ENCODE measurements at places on chromosomes 5 and 9.
A peak's percentile ranks its signal among the peaks of the same experiment; 100 is the strongest.

- DNase-seq = no peak
Measured at GRCh38 chr9:2229109-2229721, 214.1 kb downstream of the SMARCA2 start.

GRCh38 chr9:12935714-12936113 lies 160.9 kb downstream of the LURAP1L start:
- no peak for DNase-seq

DNA sequence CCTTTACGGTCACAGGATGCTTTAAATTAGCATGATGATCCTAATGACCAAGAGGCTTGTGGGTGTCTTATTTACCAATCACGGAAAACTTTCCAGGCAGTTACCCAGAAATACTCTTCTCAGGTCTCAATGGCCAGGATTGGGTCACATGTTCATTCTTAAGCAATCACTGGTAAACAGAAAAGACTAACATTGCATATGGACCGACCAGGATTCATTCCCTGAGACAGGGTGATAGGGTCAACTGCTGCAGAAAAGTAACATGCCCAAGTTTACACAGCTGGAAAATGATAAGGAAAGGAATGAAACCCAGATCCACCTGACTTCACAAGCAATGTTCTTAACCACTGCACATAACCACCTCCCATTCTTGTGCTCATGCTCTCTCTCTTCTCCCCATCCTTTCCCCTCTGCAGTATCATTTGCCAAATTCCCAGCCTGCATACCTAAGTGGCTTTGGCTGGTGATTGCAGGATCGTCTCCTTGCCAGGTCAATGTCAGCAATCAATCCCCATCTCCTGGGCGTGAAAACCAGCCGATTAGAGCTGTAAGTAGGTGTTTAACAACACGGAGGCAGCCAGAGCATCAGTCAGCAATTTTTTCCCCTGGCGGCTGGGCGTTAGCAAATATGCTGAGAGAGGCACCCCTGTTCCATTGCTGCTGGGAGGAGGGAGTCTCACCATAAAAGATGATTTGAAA lies 219.4 kb downstream of the NMUR2 start:
- no peak for DNase-seq

- DNase-seq = no peak
Measured at GRCh38 chr5:145509336-145510136, 325.6 kb downstream of the PRELID2 start.

- DNase-seq = no peak
Measured at GRCh38 chr5:157388111-157388710, 71.8 kb upstream of the NIPAL4 start.

- no peak for DNase-seq
Measured at GRCh38 chr9:97980479-97980803, 2.7 kb upstream of the ANP32B start.

- DNase-seq = no peak
Measured at GRCh38 chr5:83510260-83510659, 38.7 kb downstream of the VCAN start.

DNA sequence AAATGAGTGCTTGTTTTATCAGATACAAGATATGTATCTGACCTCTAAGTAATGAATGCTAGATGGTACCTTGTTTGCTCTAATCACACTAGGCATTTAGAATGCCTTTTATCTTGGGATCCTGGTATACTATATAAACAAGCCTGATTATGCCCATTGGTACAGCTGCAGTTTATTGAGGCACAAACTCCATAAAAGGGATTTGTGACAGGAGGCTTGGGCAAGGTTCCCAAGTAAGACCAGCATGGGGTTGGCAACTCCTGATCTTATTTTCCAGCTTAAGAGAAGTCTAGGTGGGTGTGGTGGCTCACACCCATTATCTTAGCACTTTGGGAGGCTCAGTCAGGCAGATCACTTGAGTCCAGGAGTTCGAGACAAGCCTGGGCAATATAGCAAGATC lies 93.9 kb upstream of the DMRT1 start:
- DNase-seq = no peak

DNA sequence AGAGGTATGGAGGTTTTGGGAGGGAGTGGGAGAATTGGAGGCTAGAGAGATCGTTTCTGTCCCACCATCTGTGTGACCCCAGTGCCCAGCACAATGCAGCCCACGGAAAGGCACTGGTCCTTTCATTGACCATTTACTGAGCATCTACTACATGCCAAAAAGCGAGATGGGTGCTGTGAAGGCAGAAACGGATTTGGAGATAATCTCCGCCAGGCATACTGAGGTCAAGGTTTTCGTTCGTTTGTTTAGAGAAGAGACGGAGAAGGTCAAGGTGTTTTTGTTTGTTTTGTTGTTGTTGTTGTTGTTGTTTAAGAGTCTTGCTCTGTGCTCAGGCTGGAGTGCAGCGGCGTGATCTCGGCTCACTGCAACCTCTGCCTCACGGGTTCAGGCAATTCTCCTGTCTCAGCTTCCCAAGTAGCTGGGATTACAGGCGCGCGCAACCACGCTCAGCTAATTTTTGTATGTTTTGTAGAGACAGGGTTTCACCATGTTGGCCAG lies 593 bp upstream of the ZBTB43 start:
- no peak for DNase-seq

GRCh38 chr5:9042241-9042640 lies 503.6 kb downstream of the SEMA5A start:
- no peak for DNase-seq

- DNase-seq = peak; percentile 52
Measured at GRCh38 chr5:139651853-139652787, 4.0 kb downstream of the CXXC5 start.

DNA sequence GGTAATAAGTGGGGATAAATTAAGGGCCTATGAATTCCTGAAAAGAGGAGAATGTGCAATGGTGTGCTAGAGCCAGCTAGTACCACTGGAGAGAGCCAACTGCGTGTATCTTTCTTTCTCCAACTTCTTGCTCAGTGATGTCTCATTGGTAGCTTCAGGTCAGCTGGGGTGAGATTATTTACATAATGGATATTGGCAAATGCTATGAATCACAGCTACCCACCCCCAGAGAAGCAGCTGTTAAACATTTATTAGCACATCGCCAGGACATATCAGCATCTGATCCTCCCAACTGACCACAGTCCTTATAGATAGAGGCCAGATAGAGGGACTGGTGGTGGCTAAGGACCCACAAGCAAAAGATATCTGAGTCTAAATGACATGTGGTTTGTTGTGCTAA lies 421.3 kb downstream of the ACTL7B start:
- DNase-seq = no peak

DNA sequence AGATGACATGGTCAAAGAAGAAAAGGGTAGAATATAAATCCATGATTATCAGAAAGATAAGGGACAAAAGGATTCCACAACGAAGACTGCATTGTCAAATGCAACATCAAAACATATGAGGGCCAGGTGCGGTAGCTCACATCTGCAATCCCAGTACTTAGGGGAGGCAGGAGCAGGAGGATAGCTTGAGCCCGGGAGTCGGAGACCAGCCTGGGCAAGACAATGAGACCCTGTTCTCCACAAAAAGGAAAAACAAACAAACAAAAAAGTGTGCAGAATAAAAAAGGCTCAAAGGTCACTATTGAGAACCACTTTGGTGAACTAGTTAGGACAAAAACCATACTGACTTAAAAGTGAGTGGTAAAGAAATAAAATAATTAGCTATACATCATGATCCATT lies 60.2 kb upstream of the NR5A1 start:
- DNase-seq = no peak

DNA sequence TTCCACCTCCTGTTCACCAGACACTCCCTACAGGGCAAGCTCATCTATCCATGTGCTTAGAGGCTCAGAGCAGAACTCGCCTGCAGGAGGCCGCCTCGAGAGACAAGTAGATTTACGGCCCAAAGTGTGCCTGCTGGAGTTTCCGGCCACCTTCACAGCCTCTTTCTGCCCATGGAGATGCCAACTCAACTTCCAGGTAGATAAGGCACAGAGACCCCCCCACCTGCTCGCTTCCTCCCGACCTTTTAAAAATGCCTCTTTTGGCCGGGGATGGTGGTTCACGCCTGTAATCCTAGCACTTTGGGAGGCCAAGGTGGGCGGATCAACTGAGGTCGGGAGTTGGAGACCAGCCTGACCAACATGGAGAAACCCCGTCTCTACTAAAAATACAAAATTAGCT lies 46.6 kb downstream of the EXD3 start:
- no peak for DNase-seq

DNA sequence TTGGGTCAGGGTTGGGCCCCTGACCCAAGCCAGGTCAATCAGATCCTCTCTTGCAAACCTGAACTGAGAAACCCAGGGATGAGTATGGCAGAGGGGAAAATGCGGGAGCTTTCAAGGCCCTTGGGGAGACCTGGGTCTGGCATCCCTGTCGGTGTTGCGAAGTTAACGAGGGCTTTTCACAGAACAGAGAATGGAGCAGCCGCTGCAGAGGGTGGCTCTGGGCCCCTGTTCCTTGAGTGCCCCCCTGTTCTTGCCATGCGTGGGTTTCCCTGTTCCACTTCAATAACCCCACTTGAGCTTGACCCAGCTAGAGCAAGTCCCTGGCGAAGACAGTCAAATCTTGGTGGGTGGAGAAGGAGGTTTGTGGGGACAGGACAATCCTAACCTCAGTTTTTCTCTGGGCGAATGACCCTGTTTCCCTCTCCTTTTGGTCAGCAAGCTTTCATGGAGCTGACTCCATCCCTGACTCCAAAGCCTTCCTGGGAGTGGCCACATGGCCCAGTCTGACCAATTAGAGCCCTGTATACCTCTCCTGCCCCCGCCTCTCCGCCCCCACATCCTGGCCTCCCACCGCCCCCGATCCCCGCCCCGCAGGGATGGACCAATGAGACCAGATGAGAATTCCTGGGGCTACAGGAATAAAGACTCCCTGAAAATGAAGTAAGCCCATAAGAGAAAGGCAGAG lies 2.9 kb upstream of the VDAC1 start:
- no peak for DNase-seq

DNA sequence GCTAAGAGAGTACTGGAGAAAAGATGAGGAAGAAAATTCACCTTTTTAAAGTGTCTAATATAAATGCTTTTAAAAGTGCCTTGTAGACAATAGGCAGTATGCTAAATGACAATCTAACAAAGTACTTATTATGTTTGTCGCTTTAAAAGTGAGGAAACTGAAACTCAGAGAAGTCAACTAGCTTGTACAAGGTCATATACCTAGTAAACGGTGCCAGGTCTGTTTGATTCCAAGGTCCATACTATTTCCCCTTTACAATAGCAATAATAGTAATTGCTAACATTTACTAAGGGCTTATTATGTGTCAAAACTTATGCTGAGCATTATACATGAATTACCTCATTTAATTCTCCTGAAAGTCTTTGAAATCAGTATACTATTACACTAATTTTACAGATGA lies 328.6 kb upstream of the SLC24A2 start:
- DNase-seq = no peak

- no peak for DNase-seq
Measured at GRCh38 chr9:116491219-116491618, 195.9 kb upstream of the TRIM32 start.

- no peak for DNase-seq
Measured at GRCh38 chr9:85414390-85414789, 327.4 kb downstream of the AGTPBP1 start.

Data from activated CD8-positive, alpha-beta memory T cell treated with anti-CD3 and anti-CD28 coated beads for 1 hour (primary cell).